ENCODE measurements at places on chromosomes 7 and 10.
A peak's percentile ranks its signal among the peaks of the same experiment; 100 is the strongest.

- DNase-seq, result no peak
Observed at GRCh38 chr7:79046061-79046460, 407.4 kb downstream of the MAGI2 start.

DNA sequence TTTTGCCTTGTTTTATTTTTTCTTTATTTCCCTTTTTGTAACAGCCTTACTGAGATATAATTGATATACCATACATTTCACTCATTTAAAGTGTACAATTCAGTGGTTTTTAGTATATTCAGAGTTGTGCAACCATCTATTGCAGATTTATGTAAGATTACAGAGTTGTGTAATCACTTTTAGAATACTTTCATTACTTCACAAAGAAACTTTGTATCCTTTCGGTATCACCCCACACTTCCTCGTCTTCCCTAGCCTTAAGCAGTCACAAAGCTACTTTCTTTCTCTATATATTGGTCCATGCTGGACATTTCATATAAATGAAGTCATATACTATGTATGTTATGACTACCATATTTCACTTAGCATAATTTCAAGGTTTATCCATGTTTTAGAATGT, 74.6 kb downstream of the ATRNL1 start:
- DNase-seq, result no peak

- DNase-seq, result no peak
Observed at GRCh38 chr10:113153493-113154102, 203.6 kb downstream of the TCF7L2 start.

DNA sequence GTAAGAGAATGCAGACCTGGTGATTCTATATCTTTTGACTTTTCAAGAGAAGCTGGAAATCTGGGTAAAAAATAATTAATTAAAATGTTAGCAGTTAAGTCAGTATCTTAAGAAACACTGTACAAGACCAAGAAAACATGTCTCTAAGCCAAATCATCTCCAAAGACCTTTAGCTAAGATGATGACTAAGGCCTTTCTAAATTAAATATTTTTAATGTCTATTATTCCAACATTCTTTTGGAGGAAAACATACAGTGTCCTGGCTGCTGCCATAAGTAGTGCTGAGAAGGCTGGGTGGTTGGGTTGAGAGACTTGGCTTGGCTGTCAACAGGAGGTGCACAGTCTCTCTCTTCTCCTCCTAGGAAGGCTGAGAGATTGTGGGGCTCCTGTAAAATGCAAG, 20.3 kb downstream of the STARD3NL start:
- DNase-seq, result no peak

GRCh38 chr10:4543938-4544533, 282.0 kb upstream of the AKR1E2 start:
- DNase-seq, result no peak

DNA sequence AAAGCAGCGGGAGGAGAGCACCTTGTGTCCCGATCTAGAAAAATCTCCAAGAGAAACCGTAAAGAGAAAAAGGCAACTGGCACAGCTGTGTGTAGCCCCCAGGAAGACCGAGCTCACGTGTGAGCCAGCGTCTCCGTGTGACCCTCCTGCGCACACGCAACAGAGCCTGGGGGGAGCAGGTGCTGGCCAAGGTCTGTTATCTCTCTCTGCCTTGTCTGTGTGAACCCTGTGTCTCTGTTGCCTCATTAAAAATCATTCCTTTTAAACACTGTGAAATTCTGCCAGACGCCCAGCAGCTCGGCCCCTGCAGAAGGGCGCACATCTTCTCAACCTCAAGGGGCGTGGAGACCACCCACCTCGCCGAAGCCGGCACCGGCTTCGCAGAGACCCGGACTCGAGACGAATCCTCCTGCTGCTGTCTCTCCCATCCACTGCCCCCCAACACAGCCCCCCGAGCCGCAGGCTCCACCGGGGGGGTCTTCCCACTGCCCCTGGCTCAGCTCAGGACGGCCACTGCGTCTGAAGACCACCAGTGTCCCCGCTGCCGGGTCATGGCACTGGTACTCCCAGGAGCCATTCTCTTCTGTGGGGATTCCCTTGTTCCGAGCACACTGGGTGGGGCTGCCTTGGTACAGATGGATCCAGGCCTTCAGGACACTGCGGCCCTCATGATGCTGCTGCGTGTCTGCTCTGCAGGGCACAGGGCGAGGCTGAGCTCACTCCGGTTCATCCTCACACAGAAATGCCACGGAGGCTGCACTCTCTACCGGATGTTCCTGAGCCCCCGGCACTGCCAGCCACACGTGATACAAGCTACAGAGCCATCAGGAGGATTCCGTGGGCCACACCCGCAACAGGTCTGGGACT, 94.3 kb upstream of the DNAAF5 start:
- no peak for DNase-seq

GRCh38 chr10:5776136-5776880, 36.9 kb downstream of the GDI2 start:
- peak; percentile 21 for DNase-seq

- DNase-seq, result no peak
Observed at GRCh38 chr10:83222300-83222699, 917.0 kb upstream of the GHITM start.

DNA sequence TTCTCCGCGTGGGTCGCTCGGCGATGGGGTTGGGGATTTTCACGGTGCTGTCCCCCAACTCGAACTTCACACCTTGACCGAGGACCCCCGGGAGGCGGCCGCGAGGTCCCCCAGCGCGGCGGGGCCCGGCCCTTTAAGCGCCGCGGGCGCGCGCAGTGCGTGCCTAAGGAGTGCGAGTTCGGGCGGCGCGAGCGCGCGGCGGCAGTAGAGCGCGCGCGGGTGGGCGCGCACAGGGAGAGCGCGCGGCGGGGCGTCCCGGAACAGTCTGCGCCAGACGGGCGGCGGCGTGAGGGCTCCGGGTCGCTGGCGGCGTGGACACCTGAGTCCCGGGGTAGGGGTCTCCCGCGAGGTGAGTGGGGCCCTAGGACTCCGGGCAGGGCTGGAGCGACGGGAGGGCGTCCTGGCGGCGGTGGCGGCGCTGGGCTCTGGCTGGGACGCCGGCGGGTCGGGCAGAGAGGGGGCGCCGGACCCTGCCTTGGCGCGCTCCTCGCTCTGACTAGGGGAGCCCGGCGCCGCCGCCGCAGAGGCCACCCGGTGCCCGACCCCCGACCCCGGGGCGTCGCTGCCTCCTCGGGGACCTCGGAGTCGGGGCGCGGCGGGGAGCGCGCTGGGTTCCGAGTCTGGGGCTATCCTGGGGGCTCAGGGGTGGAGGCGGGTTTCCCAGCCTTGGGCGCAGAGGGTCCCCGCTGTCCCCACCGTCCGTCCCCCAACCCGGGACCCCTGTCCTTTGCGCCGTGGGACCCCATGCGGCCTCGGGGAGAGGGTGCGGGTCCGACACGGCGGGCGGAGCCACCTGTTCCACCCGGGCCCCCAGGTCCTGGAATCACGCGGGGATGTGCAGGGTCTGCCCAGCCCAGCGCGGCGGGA, at the start of gene PROSER2:
Gene PROSER2 (plus strand): TSS at position 235 of the 867 bp plus-strand sequence. CDS start 28,722 bp downstream, outside the sequence.
- DNase-seq, result peak; percentile 26

- DNase-seq, result peak; percentile 7
Observed at GRCh38 chr7:65371468-65371867, 2.2 kb upstream of the ZNF92 start.

- DNase-seq, result no peak
Observed at GRCh38 chr10:124898471-124898870, 43.5 kb upstream of the ZRANB1 start.

DNA sequence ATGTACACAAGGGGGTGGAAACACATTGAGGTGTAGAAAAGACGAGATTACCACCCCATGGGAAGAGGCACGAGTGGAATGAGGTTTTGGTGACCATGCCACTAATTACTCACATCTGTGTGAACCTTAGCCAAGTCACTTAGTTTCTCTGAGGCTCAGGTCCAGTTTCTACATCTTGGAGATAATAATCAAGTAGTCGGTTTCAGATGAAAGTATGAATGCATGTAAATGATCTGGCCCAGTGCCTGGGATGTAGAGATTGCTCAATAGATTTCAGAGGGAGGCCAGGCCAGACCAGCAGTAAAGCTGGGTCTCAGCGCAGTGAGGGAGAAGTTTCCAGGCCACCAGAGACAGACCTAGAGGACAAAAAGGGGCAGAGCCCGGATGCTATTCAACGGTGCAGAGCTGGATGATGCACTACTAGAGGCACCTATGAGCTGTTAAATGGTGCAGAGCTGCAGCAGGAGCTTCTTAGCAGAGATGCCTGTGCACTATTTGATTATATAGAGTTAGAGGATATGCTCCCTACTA, 725.1 kb downstream of the GRID1 start:
- DNase-seq, result no peak

DNA sequence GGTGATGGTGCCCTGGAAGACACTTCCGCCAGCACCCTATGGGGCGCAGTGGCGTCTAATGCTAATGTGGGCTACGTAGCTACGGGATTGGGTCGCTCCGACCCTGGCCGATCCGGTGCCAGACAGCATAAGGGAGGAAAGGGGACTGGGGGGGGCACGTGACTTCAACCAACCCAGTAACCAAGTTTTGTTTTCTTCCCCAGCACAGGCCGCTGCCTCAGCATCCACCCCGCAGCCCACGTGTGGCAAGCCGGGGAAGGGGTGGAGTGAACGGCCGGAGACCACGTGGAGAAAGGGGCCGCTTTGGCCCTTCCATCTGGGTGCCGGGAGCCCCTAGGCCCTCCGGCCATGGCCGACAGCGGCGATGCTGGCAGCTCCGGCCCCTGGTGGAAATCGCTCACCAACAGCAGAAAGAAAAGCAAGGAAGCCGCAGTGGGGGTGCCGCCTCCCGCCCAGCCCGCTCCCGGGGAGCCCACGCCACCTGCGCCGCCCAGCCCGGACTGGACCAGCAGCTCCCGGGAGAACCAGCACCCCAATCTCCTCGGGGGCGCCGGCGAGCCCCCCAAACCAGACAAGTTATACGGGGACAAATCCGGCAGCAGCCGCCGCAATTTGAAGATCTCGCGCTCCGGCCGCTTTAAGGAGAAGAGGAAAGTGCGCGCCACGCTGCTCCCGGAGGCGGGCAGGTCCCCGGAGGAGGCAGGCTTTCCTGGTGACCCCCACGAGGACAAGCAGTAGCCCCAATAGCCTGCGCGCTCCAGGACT, 2.5 kb downstream of the PRR15 start:
- peak; percentile 26 for DNase-seq

DNA sequence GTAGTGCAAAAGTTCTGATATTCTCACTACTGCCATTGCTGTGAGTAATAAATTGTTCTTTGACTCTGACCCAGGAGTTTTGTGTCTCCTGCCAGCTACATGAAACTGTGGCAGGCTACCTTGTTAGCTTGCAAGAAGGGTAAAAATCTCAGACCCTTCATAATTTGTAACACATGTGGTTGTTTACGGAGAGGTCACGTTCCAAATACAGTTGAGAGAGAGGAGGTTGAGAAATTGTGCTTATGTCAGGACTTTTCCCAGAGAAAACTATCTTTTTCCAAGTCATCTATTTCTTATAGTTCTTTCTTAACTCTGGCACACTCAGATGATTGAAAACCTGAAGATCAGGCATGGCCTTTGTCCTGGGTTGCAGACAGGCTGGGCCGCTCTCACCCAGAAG, 114.4 kb upstream of the SVIL start:
- DNase-seq, result no peak

GRCh38 chr10:26380815-26381214, 57.3 kb upstream of the APBB1IP start:
- no peak for DNase-seq

DNA sequence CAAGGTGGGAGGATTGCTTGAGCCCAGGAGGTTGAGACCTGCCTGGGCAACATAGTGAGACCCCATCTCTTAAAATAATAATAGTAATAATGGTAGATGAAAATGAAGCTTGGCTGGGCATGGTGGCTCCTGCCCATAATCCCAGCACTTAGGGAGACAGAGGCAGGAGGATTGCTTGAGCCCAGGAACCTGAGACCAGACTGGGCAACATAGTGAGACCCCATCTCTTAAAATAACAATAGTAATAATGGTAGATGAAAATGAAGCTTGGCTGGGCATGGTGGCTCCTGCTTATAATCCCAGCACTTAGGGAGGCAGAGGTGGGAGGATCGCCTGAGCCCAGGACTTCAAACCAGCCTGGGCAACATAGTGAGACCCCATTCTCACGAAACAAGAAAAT, 49.5 kb upstream of the LMTK2 start:
- DNase-seq, result no peak

GRCh38 chr10:15879058-15879457, 18.8 kb upstream of the MINDY3 start:
- peak; percentile 17 for DNase-seq

DNA sequence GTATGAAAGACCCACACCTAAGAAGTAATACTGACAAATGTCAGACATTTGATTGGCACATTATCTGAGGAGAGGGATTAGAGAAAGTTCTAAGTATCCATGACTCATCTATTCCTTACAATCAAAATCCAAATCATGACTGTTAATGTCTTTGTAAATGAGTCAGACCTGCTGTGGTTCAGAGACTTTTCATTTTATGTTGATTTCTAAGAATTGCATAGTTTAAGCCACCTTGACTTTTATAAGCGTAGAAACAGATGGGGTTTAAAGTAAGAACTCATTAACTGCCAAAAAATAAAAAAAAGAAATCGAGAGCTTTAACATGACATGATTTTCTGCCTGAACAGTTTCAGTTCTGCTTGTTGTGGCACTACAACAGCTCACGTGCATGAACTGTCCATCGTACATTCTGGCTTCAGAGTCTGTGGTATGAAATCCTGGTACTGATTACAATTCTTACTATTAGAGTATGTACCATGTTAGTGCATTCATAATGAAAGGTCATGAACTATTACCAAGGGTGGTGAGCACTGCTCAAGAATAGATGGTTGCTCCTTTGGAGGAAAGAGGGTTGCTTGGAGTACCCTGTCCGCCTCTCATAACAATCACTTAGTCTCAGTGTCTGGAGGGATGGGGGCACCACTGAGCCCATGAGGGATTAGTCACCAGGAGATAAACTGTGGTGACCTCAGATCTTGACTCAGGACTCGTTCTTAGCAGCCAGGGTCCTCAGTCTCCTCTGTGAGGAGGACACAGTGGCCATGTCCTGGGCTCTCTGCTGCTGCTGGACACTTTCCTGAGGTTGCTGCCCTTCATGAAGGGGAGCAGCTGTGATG, 42.2 kb downstream of the ACSM6 start:
- DNase-seq, result peak; percentile 29

DNA sequence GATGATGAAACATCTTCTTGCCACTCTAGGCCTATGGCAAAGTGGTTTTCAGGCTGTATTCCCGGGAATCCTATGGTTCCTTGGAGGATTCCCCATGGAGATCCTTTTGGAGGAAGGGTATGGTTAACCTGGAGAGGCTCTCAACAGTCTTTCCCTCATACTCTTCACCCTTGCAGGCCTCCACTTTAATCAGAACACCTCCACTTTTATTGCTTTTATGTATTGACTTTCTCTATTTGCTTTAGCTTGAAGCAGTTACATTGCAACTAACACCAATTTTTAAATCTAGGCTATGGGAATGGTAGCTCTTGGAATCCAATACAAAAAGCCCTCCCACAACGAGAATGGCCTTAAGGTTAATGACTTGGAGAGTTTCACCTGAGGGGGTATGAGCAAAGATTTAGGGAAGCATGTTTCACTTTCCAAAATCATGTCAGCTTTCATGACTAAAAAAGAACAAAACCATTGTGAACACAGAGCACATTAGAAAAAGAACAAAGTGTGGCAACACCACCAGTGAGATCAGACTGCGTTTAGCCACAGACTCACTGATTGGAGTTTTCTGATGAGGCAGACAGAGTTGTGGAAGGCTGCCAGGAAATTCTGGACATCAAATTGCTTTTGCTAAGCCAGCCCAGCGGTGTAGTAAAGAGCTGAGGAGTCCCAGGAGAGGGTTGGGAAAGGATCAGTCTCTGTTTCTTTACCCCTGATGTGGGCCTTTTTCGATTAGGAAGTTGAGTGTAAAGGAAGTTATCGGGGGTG, 130.4 kb upstream of the BMPER start:
- DNase-seq, result no peak

All from hepatic stellate cell (primary cell).